ENCODE measurements at places on chromosomes 6 and 20.

- DNase-seq, result peak; percentile 33
These were observed 474 bp downstream of the CEBPB start for GRCh38 chr20:50191065-50191543.

GRCh38 chr6:43170417-43170930, 595 bp upstream of the SRF start:
- no peak for DNase-seq

DNA sequence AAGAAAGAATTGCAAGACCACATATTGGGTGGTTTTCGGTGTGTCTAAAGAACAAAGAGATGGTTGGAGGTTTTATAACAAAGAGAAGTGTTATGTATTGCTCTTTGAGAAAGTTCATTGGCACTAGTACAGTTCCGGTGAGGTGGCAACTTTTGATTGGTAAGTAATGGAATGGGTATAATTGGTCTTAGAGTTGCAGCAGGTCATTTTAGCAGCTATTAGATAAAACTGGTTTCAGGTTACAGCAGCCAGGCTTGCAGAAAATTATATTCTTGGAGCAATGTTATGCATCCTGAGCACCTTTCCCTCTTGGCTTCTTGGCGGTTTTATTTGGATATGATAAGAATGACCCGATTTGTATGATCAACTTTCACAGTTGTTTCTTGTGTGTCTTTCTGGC, 12.3 kb upstream of the SSTR4 start:
- no peak for DNase-seq

GRCh38 chr6:144064402-144065212, 30.8 kb downstream of the SF3B5 start:
- DNase-seq, result peak; percentile 69

GRCh38 chr20:2693286-2694007, 867 bp downstream of the EBF4 start:
- no peak for DNase-seq

- no peak for DNase-seq
These were observed 12.1 kb upstream of the MLN start for GRCh38 chr6:33815854-33816253.

GRCh38 chr6:49264496-49264895, 198.6 kb downstream of the MMUT start:
- no peak for DNase-seq
